ENCODE measurements at places on chromosomes 6 and 20.

- DNase-seq, result peak; percentile 71
These were observed 239.7 kb upstream of the GMDS start for GRCh38 chr6:2485116-2485515.

GRCh38 chr20:7496394-7496991 is 443.8 kb downstream of the HAO1 start:
- DNase-seq, result no peak

DNA sequence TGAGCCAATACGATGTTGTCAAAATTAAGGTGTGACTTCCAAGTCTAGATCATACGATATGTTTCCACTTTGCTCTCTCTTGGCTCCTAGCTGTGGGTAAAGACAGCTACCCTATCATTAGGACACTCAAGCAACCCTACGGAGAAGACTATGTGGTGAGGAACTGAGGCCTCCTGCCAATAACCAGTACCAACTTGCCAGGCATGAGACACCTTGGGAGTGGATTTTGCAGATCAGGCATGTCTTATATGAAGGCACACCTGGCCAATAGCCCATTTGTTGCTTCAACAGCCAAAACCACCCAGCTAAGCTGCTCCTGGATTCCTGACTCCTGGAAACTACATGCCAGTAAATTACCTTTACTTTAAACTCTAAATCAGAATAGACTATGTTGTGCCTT is 863.4 kb downstream of the DHX35 start:
- DNase-seq, result no peak

GRCh38 chr20:54004445-54004844 is 65.9 kb downstream of the BCAS1 start:
- DNase-seq, result no peak

DNA sequence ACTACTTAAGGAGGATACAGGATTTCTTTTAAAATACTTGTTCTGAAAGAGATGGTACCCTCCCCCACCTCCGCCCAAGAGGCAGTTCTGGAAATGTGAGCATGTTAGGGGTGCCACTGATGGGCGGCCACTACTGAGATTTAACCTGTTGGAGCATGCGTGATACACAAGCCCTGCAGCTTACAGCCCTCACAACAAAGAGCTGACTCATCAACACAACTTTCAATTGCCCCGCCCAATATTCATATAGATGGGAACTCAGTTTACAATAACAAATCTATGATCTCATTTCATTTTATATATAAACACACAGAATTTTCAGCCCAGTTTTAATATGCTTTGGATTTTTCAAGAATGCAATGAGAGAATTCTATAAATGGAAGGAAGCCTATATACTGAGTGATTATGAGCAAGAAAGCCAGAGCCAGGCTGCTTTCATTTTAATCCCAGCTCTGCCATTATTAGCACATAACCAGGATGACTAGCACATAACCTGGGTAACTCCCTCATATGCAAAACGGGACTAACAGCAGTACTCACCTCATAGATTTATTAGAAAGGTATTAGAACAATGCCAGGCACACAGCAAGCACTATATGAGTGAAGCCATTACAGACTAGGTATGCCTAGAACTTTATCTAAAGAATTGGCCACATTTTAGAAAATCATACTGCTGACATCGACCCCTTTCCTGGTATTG is 45.6 kb upstream of the IPCEF1 start:
- DNase-seq, result no peak

DNA sequence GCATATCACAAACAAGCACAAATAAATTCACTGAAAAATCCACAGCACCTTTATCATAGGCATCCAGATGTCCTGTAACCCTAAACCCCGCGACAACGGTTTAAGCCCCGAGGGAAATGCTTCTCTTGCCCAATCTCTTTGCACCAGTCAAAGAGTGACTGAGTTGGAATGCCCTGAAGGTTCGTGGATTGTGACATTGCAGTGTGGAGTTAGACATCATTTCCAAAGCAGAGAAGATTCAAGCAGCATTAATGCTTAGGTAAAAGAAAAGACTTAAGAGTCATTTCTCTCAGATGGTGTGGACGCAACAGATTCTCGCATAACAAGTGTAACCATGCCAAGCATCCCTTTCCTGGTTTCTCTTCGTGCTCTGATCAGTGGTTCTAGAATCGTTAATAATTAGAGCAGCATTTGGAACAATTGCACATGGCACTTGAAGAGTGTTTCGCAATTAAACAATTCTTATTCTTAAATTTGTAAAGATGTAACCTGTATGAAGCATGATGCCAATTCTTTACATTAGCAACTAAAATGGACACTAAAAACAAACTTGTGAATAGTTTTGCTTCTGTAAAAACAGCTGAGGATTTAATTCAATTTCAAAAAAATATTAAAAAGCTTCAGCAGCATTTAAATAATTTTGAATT is 121.6 kb downstream of the HIVEP2 start:
- peak; percentile 94 for DNase-seq

DNA sequence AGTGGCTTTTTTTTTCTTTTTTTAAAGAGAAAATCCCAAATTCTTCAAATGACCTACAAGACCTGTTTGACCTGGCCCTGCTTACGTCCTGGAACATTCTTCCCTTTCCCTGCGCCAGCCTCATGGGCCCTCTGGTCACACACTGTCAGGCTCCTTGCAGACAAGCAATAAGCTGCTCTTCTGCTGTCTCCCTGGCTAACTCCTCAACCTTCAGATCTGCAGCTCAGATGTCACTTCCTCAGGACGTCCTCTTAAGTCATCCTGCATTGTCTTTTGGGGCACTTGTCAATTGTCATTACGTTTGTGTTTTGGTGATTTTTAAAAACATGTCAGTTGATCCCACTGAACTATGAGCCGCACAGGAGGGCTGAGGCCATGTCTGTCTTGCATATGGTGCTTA is 28.9 kb upstream of the SLC35D3 start:
- no peak for DNase-seq

GRCh38 chr20:57022306-57022705 is 244.1 kb downstream of the BMP7 start:
- DNase-seq, result no peak

DNA sequence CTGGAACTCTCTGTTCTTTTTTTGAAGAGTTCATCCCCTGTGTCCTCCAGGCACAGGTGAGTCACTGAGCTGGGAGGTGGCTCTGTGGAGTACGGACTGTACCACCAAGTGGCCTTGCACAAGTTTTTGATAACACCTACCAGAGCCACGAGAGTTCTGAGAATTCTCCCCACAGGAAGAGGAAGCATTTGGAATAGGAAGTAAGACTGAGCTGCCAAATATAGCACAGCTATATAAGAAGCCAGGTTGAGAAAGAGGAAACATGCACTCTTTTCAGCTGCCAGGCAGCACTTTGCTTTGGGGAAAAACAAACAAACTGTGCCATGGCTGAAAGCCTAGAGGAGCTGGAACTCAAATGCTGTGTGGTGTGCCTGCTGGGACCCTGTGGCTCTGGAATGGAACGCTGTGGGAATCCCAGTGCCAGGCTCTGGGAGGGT is 70.8 kb upstream of the RIPOR2 start:
- DNase-seq, result no peak

- DNase-seq, result no peak
These were observed 400.4 kb downstream of the BTBD3 start for GRCh38 chr20:12318043-12318442.

DNA sequence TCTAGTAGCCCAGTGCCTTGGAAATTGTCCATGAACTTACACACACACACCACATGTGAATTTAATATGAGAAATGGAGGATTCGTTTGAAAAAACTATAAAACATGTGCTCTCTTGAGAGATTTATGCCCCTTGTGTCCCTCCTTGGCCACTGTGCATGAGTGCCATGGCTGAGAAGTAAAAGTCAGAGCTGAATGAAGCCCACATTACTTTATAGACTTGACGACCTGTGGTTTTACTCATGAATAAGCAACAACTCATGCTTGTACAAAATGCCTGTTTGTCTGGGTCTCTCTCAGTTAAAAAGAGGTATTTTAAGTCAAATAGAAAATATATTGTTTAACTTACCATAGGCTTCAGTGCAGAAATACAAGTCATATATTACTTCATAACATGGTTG is 102.7 kb downstream of the KCNQ5 start:
- DNase-seq, result no peak
